ENCODE measurements at places on chromosomes 13 and 19. TPM values are rescaled to one million over a fixed set of nuclear protein-coding genes. Genes with fewer than 3 reads are reported as not detected.

DNA sequence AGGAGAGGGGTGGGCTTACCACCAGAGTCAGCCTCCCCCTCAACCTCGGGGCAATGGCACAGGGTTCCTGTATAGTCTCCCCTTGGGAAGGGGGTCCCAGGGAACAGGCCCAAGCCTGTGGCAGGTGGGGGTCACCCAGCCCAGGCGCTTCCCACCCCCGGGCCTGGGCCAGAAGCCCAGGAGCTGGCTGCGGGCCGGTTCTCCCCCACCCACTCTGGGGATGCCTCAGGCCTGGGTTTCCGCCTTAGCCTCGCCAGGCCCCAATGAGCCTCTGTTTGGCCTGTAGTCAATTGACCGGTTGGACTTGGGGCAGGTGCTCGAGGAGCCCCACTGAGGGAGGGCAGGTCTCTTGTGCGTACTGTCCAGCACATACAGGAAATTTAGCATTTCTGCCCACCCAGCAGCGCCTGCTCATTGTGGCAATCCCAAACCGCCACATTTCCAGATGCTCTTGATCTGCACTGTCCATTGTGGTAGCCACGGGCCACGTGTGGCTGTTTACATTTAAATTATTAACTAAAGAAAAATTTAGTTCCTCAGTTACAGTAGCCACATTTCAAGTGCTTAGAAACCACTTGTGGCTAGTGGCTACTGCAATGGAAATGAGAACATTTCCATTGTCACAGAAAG is 9.9 kb downstream of the LYL1 start:
- no peak for DNase-seq

The GFY gene
- total RNA-seq = not detected

DNA sequence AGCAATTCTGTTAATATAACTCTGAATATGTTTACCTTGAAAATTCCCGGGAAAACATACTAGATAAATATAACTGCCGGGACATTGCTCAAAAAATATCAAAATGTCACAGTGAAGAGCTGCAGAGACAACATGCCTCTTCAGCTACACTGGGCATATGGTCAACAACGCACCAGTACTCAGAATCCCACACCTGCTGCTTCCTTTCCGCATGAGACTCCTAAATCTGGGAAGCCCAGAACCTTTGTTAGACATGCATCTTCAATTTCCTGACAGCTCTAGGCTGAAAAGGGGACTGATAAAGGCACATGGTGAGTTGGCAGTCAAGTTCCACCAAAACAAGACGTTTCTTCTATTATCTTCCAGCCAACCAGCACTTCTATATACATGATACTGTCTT is 53.7 kb downstream of the USP12 start:
- no peak for DNase-seq

The PRRG2 gene
- total RNA-seq = 6.4 TPM

DNA sequence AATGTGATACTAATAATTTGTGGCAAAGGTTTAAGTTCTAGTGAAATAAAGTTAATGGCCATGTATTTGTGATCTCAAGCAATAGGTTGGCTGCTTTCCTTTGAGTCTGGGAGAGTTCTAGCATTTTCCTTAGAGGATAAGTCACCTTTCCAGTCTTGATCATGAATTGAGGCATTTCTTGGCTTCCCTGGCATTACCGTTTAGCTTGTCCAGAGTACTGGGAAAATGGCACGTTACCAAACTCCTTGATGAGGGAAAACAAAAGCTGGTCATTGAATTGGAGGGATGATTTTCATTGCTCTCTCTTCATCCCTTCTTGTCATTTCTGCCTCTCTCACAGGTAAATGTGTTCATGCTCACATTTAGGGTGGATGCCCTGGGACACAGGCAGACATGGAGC is 34.0 kb upstream of the SPRY2 start:
- no peak for DNase-seq

DNA sequence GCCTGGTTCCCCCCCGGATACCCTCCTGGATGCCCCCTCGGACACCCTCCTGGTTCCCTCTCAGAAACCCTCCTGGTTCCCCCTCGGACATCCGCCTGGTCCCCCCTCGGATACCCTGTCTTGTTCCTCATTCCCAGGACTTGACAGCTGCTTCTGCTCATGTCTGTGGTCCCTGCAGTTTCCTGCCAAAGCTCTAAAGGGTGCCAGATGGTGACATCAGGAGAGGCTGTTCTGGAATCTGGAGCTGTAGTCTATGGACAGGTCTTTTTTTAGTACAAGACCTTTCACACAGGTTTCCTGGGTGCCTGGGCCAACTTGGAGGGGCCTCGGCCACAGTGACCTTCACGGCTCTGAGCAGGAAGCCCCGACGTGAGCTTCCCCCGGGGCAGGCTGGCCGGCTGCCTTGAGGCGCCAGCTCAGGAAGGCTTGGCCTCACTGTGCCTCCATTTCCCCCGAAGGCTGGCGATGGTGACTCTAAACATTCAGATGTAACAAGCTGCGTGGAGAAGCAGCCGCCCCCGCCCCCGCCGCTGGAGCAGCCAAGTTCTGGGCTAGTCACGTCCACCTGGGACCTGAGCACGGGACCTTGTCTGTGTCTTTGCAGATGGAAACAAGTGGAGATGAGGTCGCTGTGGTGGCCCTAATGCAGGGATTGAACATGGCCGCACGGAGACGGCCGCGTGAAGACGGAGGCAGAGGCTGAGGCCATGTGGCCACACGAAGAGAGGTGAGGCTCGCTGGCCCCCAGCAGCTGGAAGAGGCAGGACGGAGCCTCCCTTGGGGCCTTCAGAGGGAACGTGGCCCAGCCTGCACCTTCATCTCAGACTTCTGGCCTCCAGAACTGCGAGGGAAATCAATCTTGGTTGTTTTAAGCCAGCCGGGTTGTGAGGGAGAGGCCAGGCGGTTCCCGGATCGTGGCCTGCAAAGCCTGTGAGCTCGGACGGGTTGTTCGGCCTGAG is 12.7 kb downstream of the SGTA start:
- peak; percentile 51 for DNase-seq

The SLC1A6 gene
- not detected for total RNA-seq

GRCh38 chr19:17314007-17314593 is 4.7 kb downstream of the DDA1 start:
- DNase-seq = no peak

The MPND gene
- total RNA-seq = 16.5 TPM

DNA sequence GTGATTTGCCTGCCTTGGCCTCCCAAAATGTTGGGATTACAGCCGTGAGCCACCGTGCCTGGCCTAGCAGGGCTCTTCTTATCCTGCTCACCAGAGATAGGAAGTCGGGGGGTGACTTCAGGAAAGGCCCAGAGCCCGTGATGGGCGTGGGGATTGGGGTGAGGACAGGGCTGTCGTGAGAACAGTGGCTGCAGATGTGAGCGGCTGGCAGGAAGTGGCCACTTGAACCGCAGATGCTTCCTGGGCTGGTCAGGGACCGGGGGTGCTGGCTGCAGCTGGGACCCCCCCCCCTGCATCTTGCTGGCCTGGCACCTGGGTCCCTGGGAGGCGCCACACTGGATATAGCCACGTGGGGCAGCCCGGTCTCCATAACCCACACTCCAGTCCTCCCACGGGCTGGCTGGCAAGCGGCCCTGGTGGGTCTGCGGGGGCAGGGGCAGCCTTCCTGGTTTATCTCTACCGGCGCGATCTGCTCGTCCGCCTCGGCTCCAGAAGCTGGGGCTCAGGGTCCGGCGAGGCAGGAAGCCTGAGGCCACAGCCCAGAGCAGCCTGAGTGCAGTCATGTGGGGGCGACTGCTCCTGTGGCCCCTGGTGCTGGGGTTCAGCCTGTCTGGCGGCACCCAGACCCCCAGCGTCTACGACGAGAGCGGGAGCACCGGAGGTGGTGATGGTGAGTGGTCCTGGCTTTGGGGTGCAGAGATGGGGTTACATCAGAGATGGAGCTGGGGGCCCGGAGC is at the start of gene F2RL3:
F2RL3 (plus strand) TSS at position 371 of the 737 bp plus-strand sequence; CDS start at position 562, 191 bp downstream.
- DNase-seq = peak; percentile 70

The MYH14 gene
- total RNA-seq = 377 TPM

DNA sequence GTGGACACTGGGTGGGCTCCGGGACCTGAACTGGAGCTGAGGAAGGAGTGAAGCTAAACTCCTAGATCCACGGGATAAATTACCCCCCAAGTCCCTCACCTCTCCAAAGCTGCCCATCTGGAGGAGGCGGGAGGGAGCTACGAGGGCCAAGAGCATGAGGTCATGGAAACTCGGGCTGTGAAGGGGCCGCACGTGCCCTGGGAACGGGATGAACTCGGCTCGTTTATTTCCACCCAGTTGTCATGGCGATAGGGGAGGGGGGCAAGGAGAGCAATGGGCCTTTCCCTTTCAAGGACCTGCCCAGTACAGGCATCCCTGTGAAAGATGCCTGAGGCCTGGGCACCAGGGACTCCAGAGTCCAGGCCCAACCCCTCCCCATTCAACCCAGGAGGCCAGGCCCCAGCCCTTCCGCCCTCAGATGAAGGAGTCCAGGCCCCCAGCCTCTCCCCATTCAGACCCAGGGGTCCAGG is 3.8 kb downstream of the PPP1R12C start:
- peak; percentile 81 for DNase-seq

GRCh38 chr13:96020155-96020575 is 33.0 kb downstream of the UGGT2 start:
- DNase-seq = peak; percentile 30

The CBARP gene
- not detected for total RNA-seq

DNA sequence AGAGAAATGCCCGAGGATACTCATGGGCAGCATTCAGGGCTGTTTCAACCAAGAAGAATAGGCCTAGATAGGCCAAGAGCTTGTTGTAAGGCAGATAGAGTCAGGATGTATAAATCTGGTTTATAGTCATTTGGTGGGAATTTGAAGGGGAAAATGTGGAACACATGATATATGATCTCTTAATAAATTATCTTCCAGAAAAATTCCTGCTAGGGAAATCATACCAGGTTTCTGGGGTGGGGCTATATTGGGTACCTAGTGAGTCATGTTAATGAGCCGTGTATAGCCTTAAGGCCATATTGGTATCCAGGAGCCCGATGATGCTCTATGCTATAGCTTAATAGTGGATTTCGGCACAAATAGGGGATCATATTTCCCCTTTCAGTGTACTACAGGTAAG is 51.5 kb upstream of the HTR2A start:
- no peak for DNase-seq

The MTUS2 gene
- 0.16 TPM for total RNA-seq

DNA sequence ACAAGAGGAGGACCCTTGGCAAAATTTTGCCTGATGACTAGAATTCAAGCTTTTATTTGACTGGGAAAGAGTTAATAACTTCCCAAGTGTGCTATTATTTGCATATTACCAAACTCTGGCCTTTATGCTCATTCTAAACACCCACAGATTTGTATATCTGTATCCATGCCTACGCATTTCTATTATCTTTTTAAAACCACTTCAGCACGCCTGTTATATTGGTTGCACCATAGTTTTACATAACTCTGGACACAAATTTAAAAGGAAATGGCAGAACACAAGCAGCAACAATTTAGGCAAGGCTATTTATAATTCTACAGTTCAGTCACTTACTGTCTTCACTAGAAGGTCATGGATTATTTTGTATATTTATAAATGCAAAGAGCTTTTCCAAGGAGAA is 3.7 kb upstream of the RASL11A start:
- DNase-seq = no peak

GRCh38 chr19:14516746-14517438 is 1.3 kb downstream of the DNAJB1 start:
- peak; percentile 29 for DNase-seq

GRCh38 chr13:109998684-109999533 is 212.5 kb upstream of the IRS2 start:
- DNase-seq = no peak

The UNC13A gene
- total RNA-seq = 0.27 TPM

DNA sequence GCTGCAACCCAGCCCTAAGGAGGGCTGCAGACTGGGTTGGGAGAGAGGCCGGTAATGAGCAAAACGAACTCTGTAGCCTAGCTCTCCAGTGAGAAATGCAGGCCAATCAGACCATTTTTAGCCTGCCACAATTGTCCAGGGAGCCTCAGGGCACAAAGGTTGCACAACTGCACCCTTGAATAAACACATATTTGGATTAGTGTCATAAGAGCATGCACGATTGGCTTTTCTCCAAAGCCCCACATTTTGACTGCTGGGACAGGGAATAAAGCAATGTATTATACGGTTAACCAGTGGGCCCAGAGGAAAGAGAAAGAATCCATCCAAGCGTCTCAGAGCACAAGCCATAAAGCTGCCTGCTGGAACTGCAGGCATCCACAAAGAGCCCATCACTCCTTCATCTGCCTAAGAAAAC is 729.4 kb upstream of the SGCG start:
- no peak for DNase-seq

The KLK13 gene
- not detected for total RNA-seq

- DNase-seq = no peak
These were observed 54.6 kb downstream of the ARHGAP35 start for GRCh38 chr19:46915386-46915785.

The CHST8 gene
- not detected for total RNA-seq

The ANGPTL8 gene
- total RNA-seq = not detected

GRCh38 chr19:531753-532560 is at the start of gene CDC34:
Gene CDC34, plus strand, starts transcription at chr19:531760. Its CDS starts 172 bp downstream, at chr19:531932.
- peak; percentile 26 for DNase-seq

- DNase-seq = no peak
These were observed 87.5 kb upstream of the CSNK1A1L start for GRCh38 chr13:37192956-37193355.

DNA sequence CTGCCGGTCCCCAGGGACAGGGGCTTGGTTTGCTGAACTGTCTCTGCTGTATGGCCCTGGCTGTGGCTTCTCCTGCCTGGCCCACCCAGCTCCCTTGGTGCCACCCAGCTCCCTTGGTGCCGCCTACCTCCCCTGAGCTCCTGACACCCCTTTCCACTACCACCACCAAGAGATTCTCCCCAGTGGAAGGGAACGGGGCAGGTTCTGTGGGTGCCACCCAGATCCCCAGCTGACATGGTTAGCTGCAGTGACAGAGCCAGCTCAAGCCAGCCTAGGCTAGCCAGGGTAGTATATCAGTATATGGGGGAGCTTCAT is 28.5 kb upstream of the POP4 start:
- no peak for DNase-seq

- DNase-seq = no peak
These were observed 4.0 kb upstream of the GSX1 start for GRCh38 chr13:27788271-27788670.

The ZNF724 gene
- total RNA-seq = 3.0 TPM

The PRR22 gene
- total RNA-seq = 10.5 TPM

Measured in transverse colon (tissue), 4 donors.